ENCODE measurements at places on chromosomes 2 and 18.
A peak's percentile ranks its signal among the peaks of the same experiment; 100 is the strongest.

GRCh38 chr2:147327613-147328012 lies 517.2 kb upstream of the ACVR2A start:
- DNase-seq: no peak

DNA sequence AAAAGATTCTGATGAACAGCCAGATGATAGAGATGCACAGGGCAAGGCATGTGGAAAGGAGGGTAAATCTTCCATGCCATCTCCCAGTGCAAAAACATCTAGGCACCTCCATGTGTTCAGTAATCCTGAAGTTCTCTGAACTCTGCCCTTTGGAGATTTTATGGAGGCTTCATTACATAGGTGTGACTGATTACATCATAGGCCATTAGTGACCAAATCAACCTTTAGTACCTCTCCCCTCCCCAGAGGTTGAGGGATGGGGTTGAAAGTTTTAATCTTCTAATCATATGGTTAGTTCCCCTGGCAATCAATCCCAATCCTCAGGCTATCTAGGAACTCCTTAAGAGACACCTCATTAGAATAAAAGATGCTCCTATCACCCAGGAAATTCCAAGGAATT lies 2190.2 kb upstream of the PIK3C3 start:
- no peak for DNase-seq

DNA sequence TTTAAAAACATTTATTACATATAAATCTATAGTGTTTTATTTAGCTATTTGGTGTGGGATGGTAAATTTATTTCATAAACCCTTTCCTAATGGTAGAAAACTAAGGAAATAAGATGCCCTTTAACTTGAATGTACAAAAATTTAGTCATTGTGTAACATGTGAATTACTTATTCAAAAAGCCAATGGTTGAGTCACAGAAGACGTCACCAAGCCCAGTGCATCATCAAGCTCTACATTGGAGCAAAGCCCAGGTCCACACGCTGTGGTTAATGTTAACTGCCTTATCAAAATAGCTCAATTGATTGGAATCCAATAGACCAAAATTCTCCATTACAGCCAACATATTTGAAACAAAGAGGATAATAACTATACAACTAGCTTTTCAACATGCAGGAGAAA lies 145.5 kb upstream of the LYPD1 start:
- no peak for DNase-seq

- DNase-seq: no peak
Measured at GRCh38 chr18:76712511-76713140, 109.7 kb upstream of the ZNF236 start.

DNA sequence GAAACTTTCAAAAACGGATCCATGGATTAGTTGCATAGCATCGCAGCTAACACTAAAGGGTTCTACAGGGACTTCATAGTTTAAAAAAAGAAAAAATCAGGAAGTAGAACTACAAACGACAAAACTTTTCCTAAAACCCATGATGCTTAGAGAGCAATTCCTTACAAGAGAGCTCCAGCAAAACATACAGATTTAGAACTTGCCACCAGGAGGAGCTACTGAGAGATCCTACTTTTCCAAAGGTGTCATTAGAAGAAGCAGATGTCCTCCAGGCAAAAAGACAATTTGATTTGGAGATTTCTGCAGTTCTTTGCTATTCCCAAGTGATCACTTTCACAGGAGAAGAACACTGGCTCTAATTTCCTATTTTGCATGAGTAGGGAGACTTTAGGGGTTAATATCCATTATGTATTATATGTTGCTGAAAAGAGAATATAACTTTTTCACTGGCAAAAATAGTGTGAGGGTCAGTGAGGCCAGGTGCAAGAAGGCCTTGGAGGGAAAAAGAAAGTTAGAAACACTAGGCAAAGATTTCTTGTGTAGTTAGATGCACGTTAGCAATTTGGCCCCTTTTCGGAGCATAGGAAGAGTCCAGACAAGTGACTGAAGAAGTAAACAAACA lies 436.2 kb downstream of the SUCLG1 start:
- DNase-seq: no peak

GRCh38 chr2:197058777-197059300 lies 132.3 kb upstream of the PGAP1 start:
- no peak for DNase-seq

GRCh38 chr2:64114063-64114911 lies 29.9 kb downstream of the PELI1 start:
- no peak for DNase-seq

DNA sequence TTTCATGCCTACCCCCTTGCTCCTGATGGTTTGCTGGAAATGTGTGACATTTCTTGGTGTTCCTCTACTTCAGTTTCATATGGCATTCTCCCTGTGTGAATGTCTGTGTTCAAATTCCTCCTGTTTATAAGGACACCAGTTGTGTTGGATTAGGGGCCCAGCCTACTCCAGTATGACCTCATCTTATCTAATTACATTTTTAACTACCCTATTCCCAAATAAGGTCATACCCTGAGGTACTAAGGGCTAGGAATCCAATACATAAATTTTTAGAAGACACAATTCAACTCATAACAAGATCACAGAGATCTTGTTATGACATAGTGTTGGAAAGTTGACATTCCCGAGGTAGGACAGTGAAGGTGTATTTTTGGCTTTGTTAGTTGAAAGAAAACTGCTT lies 5.5 kb downstream of the FAM210A start:
- DNase-seq: no peak

DNA sequence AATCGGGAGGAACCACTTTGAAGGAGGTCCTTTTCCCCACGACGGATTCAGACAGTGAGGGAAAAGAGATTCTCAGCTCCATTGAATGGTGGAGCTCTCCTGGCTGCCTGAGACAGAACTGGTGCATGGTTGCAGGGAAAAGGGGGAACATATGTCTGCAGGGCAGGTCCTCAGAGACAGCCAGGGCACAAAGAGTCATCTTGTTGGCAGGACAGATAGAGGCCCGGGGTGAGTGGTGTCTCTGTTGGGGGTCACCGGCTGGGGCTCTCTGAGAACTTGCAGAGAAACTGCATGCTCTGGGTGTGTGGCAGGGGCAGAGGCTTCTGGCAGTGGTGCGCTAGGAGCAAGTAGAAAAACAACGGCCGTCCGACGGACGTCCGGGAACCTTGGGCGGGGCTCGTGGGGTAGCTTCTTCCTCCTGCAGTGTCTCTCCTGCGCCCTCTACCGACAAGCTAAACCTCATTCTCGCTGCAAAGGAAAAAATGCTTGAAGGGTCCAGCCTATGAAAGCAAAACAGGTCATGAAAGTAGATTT lies 94.3 kb downstream of the CDCA7 start:
- peak; percentile 32 for DNase-seq

DNA sequence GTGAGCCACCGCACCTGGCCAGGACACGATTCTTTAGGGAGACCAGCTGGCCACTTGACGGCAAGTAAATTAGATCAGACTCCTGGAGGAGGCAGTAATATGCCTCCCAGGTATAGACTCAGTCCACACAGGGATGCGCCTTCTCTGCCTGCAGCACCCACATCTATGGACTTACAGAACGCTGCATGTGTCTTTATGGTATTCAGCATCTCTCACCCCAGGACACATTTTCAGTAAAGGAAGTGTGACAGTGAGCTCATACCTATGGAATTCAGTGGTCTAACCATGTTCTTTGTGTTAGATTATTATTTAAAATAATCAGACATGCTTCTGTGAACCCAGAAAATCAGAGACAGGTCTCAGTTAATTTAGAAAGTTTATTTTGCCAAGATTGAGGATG lies 5.9 kb upstream of the NARS1 start:
- DNase-seq: no peak

DNA sequence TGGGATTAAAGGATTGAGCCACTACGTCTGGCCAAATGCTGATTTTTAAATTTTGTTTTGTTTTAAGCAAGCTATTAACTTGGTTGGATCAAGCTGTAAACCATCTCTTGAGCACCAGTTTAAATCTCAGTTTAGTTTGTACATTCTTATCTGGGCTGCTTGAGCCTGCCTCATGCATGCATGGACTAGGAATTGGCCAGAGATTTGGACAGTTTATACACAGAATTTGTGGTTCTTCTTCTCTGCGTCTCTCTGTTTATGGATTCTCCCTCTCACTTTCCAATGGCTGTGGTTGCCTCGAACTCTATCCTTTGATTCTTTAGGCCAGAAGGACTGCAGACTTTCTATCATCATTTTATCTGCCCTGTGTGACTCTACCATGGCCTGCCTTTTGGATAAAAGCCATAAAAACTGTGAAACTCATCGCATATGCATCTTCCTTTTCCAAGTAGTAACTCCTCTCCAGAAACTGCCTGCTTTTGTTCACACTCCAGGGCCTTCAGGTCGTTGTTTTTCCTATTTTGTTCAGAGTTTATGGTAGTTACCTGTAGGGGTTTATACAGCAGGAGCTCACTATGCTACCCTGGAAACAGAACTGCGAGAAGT lies 32.5 kb upstream of the PLB1 start:
- no peak for DNase-seq

DNA sequence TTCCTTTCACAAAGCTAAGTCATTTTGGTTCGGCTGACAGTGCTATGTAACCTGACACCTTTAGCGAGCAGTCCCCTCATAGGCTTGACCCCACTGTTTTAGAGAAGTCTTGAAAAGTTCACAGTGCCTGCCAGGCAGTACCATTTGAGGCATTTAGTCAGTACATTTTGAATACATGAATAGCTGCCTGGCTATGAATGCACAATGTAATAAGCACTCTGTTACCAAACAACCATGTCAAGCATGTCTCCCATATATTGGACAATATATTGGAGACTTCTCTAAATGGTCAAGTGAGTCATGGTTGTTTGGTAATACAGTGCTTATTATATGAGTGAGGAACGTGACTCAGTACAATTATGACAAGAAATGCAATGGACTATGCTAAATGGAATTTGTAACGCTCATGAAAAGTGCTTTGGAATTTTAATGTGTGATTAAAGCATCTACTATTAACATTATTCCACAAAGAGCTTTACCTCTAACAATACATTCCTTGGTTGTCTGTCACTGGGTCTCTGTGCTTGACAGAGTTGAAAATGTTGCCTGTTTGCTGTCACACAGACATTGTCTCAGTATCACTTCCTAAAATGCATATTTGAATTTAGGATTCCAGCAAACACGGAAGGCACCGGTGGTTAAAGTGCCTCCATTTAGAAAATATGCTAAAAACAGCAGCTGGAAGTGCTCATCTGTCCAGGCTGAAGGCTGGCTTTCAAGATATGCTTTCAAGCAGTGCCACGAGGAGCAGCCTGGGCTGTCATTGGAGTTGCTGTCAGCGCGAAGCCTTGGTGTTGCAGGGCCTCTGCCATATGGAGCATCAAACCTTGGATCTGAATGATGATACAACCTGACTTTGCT lies 458.6 kb downstream of the FBXO15 start:
- DNase-seq: no peak

DNA sequence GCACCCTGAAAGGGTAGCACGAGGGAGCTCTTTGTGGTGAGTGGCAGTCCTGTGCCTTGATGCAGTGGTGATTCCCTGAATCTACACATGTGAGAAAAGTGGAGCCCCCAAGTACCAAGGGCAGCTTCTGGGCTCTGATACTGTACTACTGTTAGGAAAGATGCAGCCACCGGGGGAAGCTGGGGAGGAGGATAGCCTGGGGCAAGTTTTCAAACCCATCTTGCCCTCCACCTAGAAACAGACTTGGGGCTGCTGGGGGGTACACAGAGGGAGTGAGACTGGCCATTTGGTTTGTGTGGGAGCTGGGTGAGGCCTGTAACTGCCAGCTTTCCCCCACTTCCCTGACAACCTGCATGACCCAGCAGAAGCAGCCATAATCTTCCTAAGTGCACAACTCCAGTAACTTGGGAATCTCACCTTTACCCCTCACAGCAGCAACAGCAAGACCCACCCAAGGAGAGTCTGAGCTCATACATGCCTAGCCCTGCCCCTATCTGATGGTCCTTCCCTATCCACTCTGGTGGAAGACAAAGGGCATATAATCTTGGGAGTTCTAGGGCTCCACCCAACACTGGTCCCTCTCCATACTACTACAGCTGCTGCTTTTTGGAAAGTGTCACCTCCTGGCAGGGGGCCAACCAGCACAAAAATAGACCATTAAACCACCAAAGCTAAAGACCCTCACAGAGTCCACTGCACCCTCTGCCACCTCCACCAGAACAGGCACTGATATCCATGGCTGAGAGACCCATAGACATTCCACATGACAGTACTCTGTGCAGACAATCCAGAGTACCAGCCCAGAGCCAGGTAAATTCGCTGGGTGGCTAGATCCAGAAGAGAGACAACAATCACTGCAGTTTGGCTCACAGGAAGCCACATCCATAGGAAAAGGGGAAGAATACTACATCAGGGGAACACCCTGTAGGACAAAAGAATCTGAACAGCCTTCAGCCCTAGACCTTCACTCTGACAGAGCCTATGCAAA lies 8.2 kb downstream of the MALL start:
- DNase-seq: no peak

GRCh38 chr2:1972422-1972821 lies 228.1 kb upstream of the PXDN start:
- no peak for DNase-seq

- no peak for DNase-seq
Measured at GRCh38 chr2:174681099-174682006, 82.9 kb downstream of the CHRNA1 start.

GRCh38 chr2:71790226-71791060 lies 337.1 kb downstream of the DYSF start:
- no peak for DNase-seq

- DNase-seq: no peak
Measured at GRCh38 chr2:128585706-128586105, 267.0 kb upstream of the HS6ST1 start.

- DNase-seq: no peak
Measured at GRCh38 chr2:19674051-19675002, 227.5 kb downstream of the TTC32 start.

All from activated CD8-positive, alpha-beta memory T cell treated with anti-CD3 and anti-CD28 coated beads for 1 hour (primary cell).